ENCODE measurements at places on chromosomes 4 and X.

DNA sequence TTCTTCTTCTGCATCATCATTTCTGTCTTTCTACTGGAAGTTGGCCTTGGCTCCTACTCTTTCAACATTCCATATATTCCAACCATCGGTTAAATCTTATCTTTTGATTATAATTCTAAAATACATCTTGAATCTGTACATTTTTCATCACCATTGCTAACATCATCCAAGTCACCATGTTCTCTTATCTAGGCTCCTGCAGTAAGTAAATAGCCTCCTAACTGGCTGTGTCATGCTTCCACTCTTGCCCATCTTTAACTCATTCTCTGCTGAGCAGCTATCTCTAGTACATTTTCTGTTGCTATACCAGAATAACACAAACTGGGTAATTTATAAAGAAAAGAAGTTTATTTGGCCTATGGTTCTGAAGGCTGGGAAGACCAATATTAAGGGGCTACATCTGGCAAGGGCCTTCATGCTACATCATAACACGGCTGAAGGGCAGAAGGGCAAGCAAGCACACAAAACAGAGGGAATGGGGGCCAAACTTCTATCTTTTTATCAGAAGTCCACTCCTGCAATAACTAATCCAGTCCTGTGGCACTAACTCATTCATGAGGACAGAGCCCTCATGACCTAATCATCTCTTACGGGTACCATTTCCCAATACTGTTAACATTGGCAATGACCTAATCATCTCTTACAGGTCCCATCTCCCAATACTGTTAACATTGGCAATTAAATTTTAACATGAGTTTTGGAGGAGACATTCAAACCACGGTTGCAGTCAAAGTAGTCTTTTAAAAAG, 72.2 kb downstream of the ENOX2 start:
- no peak for DNase-seq

DNA sequence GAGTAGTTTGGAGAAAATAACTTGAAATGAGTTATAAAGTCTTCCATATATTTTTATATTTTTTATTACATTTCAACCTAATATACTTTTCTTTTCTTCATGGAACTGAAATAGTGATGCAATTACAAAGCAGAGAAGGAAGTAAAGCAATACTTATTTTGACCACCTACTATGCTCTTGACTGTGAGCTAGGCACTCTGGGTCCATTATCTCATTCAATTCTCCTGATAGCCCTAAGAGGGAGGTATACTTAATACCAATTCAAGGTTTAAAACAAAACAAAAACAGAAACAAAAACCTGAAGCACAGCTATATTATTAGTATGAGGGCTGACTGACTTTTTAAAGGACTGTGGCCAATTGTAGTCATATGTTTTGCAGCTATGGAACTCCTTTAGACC, 193.5 kb downstream of the MAD2L1 start:
- no peak for DNase-seq

DNA sequence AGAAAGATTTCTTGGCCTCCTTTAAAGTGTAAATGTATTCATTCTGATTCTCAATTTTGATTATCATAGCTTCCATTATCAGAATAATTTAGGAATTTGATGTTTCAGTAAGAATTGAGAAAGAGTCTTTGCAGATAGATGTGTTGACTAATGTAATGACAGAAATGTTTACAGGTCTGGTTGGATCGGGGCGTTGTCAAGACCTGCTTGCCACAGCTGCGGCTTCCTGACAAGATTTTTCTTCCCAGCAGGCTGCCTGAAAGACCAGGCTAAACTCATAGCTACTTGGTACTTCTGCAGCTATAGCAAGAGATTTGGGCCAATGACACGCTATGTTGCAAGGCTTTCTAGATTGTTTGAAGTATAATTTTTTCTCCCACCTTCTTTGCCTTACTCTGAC, 91.5 kb upstream of the ANKRD50 start:
- DNase-seq, result no peak

GRCh38 chrX:42748067-42748850, 29.7 kb downstream of the PPP1R2C start:
- DNase-seq, result no peak

GRCh38 chr4:5137927-5138326, 86.6 kb downstream of the STK32B start:
- DNase-seq, result no peak

- DNase-seq, result no peak
Observed at GRCh38 chr4:123941306-123941705, 544.7 kb downstream of the SPRY1 start.

DNA sequence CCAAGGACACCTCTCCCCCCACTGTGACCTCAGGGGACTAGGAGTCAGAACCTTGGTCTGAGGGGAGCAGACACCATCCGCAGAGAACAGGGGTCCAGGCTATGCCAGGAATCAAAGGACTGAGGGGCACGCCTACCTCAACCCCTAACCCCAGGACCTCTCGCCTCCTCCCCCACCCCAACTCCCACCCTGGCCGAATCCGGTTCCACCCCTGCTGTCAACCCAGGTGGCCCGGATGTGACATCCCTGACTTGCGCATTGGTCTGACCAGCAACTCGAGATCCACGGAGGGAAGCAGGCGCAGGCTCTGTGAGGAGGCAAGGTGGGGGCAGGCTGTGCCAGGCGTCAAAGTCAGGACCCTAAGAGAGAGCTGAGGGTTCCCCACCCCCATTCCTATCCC, 468 bp upstream of the MAGEA4 start:
- DNase-seq, result no peak

DNA sequence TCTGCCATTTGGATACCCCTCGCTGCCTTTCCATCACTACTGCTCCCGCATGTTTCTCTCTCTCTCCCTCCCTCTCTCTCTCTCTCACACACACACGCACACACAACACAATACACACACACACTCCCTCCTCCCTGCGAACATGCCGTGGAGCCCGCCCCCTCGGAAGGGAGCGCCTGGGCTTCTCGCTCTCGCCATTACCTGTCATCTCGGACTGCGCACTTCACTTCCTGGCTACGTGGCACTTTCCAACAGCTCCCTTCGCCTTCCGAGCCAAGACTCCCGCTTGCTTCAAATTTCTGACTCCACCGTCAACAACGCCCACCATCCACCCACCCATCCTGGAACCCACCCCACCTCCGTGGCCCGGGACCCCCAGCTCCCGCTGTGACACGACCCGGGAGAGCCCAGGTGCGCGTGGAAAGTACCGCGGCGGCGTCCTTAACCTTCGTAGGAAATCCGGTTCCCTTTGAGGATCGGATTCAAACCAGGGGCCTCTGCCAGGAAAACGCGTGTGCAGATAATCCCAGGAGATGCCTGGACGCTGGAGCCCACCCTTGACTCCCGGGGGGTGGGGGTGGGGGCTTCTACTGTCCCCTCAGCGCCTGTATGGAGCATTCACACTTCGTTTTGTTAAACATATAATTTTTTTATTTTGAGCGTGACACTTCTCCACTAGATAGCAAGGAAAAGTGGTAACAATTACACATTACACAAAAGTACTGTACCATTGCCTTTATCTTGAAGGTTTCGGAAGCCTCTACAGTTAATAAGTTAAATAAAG, 12.5 kb downstream of the ARX start:
- DNase-seq, result no peak

- no peak for DNase-seq
Observed at GRCh38 chr4:33746979-33747378, 2497.3 kb downstream of the ARAP2 start.

- no peak for DNase-seq
Observed at GRCh38 chrX:9953396-9953795, 13.8 kb upstream of the CLDN34 start.

DNA sequence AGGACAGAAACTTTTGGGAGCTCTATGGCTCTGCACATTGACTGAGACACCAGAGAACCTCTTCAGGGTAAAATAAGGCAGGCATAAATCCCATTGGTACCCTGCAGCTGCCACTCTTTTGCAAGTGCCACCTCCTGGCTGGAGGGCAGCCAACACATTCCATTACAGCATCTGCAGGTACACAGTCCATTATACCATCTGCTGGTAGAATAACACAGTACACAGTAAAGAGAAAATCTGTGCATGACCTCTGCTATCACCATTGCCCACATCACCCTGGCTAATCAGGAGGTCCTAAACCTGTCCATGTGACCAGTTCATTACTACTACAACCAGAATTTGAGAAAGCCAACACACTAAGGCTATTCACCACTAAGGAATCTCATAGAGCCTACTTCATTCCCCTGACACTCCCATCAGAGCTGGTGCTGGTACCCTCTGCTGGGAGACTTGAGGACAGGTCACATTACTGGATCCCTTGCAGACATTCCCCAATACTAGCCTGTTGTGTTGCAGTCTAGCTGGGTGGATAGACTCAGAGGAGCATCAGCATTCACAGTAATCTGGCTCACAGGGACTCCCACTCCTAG, 176.2 kb upstream of the TACR3 start:
- no peak for DNase-seq

- DNase-seq, result no peak
Observed at GRCh38 chr4:129468624-129469023, 372.7 kb downstream of the C4orf33 start.

DNA sequence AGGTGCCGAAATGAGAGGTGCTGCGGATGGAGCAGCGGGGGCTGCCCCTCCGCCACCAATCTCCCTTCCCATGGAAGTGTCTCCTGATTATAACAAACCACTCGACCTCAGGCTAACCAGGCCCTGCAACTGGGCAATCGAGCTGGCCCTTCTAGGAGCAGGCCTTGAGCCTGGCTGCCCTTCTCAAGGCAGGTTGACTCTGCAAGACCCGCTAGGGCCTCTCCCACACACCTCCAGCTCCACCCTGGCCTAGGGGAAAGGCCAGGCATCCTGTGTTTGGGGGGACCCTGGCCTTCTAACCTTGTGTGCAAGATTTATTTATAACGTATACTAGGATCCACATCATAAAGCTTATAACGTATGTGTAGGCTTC, 3.7 kb upstream of the BCOR start:
- DNase-seq, result no peak

GRCh38 chr4:81422595-81422994, 49.1 kb downstream of the RASGEF1B start:
- DNase-seq, result no peak

DNA sequence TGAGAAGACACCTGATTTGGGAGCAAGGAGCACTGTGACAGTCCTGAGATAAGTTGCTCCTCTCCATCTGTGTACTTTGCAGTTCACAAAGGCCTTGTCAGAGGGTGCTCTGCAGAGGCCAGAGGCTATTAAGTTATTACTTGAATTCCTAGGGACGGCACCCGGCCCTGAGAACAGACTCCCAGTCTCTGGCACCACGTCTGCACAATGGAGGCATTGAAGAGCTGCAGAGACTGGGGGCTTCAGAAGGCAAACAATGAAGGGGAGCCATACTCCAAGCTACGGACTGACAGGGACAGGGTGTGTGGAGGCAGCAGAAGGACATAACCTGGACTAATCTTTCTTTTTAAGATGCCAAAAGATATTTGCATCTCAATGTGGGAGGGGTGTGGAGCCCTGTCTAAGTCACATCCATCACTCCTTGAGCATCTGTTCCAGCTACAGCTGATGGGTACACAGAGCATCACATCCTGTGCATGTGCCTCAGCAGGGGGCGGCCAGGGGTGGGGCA, 11.5 kb downstream of the RASGEF1B start:
- no peak for DNase-seq

DNA sequence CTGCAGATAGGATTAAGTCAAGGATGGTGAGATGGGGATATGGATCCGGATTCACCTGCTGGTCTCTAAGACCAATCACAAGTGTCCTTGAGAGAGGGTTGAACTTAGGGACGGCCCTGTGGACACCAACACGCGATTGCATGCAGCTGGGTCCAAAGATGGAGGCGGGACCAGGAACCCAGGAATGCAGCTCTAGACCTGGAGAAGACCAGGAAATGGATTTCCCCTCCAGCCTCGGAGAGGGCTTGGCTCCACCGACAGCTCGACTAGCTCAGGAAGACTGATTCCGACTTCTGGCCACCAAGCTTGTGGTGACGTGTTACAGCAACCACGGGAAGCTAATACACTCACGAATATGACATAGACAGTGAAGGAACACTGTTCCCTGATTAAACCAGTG, 4.7 kb downstream of the C4orf50 start:
- DNase-seq, result no peak

DNA sequence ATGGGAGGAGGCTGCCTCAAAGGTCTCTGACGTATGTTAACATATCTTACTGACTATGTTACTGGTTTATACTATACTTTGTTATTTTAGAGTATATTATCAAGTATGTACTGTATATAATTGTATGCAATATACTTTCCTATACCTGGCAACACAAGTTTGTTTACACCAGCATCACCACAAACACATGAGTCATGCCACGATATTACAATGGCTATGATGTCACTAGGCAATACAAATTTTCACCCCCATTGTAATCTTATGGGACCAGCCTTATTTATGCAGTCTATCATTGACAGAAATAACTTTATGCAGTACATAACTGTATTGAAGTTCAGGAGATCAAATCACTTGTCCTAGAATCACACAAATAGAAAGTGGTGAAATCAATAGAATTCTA, 329.9 kb upstream of the SLC7A11 start:
- no peak for DNase-seq

DNA sequence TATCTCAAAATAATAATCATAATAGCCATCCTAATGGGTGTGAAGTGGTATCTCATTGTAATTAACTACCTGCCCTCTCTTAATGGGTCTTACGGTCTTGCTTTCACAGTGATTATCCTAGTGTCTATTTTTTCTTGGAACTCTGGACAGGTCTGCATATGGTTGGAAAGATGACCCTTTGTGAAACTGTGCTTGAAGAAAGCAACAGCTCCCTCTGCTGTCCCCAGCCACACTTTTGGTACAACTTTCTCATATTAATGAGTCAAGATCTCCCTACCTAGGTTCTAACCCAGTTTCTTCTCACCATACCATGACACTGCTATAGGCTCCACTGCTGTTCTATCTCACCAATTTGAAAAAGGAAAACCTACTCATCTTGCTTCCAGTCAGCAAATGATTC, 2.4 kb downstream of the TFDP3 start:
- DNase-seq, result no peak

GRCh38 chr4:93403571-93403970, 425.0 kb upstream of the ATOH1 start:
- no peak for DNase-seq

- DNase-seq, result no peak
Observed at GRCh38 chrX:49029876-49030275, 13.3 kb downstream of the TFE3 start.
